Effector CD8-positive, alpha-beta T cell (primary cell): ENCODE measurements at places on chromosomes 2 and 18.

DNA sequence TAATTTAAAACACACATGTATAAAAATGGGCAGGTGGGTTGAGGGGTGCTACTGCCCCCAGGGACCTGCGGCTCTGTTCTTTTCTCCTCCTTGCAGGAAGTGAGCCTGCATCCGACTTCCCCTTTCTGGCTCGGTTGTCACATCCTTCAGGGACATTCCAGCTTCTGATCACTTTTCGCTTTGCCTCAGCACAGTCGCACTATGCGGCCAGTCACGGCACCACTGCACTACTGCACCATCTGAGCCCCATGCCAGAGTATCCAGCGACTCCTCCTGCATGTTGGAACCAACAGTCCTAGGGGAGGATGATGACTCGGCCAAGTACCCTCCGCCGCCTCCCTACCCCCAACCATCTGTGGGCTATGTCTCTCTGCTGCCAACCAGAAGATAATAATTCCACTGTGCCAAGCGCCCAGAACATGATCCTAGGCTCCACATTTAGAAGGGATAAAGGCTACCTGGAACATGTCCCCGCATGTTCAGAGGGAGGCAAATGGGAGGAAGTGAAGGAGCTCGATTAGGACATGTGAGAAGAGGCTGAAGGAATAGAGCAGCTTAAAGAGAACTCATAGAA lies 17.6 kb downstream of the CDC42EP3 start:
- DNase-seq, result no peak

- DNase-seq, result no peak
These were observed 10.9 kb downstream of the WNT10A start for GRCh38 chr2:218891275-218892135.

DNA sequence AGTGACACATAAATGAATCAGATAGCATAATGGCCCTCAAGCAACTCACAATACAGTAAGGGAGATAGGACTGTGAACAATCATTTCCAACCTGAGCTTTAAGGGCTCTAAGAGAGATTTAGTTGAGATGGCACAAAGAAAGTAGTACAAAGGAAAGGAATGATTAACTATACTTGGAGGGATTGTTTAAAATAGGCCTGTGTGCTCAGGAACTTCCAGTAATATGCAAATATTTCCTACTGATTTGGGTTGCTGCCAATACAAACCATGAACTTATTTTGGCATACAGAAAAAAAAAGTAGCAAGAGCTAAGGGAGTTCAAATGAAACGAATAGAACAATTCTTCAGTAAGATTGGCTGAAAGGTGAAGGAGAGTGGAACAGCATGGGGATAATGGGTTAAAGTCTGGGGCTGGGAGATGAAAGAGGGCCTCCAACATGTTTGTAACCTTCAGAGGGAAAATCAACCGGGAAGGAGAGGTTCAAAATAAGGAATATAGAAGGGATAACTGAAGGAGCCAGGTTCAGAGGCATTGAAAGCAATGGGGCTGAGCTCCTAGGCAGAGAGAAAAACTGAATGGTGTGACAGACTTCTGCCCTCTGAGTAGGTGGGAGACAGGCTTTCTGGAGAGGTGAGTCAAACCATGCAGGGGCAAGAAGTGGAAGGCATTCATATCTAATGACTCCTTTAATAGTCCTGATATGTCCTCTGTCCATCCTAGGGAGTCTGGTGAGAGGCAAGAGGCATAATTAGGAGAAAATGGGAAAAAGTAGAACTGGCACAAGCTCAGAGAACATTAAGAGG lies 83.5 kb downstream of the DNAH7 start:
- DNase-seq, result no peak

GRCh38 chr18:39191931-39192330 lies 1626.3 kb upstream of the CELF4 start:
- DNase-seq, result no peak

GRCh38 chr18:25310045-25310444 lies 41.9 kb downstream of the ZNF521 start:
- no peak for DNase-seq

- no peak for DNase-seq
These were observed 18.4 kb downstream of the KIAA2012 start for GRCh38 chr2:202091476-202091875.

DNA sequence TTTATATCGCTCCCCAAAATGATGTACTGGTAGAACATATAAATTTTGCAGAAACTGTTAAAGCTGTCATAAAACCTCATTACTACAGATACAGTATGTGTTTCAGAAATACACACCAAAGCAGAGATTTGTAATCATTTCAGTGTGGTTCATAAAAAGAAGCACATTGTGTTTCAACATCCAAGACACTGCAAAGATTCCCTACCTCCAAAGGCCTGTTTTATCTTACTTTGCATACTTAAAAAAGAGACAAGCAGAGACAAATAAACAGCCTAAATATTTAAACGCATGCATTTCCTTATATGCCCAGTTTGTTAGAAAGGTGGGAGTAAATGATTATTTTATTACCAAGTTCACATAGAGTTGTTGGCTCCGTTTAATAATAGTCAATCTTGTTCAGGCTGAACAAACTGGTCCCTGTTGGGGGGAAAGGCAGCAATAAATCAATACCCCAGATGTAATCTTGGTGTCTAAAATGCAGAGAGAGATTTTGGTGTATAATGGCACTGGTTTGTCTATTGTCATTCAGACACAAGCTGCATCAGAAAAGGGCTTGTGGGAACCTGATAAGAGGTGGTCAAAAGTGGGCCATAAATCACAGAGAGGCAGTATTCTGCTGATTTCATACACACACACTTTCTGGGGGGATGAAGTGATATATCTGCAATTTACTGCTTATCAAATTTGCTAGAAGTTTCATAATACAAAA lies 321.4 kb upstream of the ETAA1 start:
- DNase-seq, result no peak

- DNase-seq, result no peak
These were observed 61.2 kb upstream of the B3GNT7 start for GRCh38 chr2:231334179-231334930.

DNA sequence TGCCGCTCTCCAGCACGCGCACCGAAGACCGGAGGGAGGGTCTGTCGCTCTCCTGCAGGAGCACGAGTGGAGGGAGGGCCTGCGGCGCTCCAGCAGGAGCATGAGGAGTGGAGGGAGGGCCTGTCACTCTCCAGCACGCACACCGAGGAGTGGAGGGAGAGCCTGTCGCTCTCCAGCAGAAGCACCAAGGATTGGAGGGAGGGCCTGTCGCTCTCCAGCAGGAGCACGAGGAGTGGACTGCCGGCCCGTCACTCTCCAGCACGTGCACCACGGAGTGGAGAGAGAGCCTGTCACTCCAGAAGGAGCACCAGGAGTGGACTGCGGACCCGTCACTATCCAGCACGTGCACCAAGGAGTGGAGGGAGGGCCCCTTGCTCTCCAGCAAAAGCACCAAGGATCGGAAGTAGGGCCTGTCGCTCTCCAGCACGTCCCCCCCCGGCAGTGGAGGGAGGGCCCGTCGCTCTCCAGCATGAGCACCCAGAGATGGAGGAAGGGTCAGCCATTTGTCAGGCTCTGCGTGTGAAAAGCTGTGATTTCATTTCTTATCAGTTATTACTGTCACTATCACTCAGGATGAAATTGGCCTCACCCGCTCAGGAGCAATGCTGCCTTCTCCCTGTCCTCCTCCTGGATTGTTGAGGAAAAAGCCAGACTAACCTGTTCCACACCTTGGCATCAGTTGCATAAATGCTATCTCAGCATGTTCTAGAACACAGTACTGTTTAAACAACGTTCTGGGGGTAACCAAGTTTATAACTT lies 35.9 kb downstream of the ADI1 start:
- DNase-seq, result no peak

- DNase-seq, result no peak
These were observed 2.4 kb upstream of the MAPRE3 start for GRCh38 chr2:26968001-26968400.

- DNase-seq, result no peak
These were observed 841.6 kb downstream of the TRIB2 start for GRCh38 chr2:13558368-13558767.

DNA sequence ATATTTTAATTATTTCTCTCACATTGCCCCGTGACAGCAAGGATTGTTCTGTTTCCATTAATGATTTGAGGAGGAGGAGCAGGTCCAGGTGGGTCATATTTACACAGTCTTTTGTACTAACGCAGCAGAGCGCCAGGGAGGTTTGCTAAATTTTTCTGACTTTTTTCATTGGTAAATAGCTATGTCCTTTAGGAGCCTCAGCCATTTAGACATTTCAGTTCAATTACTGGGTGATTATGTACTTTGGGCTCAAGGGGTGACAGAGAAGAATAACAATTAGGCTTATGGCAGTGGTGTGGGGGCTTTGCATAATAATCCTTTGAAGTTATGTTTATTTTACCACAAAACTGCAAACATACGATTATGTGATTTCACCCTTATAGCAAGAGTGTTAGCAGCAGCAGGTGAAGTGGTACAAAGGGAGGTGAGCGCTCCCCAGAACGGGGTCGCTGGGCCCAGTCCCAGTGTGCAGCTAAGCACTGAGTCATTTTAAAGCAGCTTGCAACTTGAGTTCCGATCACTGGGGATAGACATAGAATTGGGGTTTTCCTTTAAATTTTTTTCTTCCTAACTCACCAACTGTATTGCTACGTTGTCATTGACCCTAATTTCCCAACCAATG lies 80.3 kb downstream of the TSHZ1 start:
- no peak for DNase-seq

DNA sequence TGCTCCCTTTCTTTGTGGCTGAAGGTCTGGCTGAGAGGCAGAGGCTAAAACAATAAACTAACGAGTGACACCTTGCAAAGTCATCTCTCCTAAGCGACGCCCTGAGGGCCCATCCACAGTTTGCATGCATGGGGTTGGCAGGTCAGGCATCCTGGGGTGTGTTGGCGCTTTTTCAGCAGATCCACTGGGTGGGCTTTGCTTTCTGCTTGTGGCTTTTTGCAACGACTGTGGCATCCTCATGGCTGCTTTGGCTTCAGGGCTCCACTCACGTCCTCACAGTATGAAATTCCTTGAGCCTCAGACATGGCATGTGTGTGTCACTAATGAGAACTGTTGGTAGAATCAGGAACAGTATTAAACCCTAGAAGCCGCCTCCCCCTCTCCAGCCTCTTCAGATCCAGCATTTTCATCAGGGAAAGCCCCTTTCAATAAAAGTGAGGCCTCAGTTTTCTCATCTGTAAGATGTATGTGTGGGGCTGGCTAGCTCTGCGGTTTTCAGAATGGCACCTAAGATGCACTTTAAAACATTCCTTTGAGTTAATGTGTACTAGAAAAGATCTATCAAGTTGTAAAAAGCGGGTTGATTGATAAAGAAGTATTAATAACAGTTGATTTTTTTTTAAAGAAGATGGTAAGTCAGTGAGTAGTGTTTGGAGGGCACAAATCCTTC lies 72.5 kb downstream of the SH3BP4 start:
- DNase-seq, result no peak
